ENCODE measurements at places on chromosomes 3 and 15. TPM values are rescaled to one million over a fixed set of nuclear protein-coding genes. Genes with fewer than 3 reads are reported as not detected.

DNA sequence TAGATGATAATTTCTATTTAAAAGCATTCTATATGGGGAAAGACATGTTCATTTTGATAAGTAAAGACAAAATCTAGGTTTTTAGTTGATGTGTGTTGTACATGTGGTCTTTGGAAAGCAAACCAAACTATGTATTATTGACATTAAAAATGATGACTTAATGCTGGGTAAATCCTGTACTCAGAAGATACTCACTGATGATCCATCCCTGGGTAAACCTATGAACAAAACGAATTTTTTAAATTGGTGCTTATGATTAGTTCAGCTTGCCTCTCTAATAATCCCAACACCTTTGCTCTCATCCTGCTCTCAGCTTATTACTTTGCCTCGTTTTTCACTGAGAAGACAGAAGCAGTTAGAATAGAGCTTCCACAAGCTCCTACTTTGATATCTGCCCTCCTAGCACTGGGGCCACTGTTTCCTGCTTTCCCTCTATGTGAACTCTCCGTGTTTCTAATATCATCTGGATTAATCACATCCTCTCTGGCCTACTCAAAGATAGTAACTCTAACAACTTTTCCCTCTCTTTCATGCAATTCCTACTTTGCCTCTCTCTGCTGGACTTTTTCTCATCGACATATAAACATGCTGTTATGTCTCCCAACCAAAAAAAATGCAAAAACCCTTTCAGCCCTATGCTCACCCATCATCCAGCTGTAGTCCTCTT lies 29.3 kb downstream of the RARRES1 start:
- no peak for DNase-seq

GRCh38 chr15:101121511-101122090 lies 130.2 kb downstream of the CHSY1 start:
- DNase-seq, result peak; percentile 76

GRCh38 chr3:185779461-185779860 lies 45.4 kb downstream of the IGF2BP2 start:
- no peak for DNase-seq

- no peak for DNase-seq
Measured at GRCh38 chr3:38476157-38476756, 19.9 kb upstream of the EXOG start.

- no peak for DNase-seq
Measured at GRCh38 chr3:146241523-146242240, 9.2 kb downstream of the PLSCR4 start.

DNA sequence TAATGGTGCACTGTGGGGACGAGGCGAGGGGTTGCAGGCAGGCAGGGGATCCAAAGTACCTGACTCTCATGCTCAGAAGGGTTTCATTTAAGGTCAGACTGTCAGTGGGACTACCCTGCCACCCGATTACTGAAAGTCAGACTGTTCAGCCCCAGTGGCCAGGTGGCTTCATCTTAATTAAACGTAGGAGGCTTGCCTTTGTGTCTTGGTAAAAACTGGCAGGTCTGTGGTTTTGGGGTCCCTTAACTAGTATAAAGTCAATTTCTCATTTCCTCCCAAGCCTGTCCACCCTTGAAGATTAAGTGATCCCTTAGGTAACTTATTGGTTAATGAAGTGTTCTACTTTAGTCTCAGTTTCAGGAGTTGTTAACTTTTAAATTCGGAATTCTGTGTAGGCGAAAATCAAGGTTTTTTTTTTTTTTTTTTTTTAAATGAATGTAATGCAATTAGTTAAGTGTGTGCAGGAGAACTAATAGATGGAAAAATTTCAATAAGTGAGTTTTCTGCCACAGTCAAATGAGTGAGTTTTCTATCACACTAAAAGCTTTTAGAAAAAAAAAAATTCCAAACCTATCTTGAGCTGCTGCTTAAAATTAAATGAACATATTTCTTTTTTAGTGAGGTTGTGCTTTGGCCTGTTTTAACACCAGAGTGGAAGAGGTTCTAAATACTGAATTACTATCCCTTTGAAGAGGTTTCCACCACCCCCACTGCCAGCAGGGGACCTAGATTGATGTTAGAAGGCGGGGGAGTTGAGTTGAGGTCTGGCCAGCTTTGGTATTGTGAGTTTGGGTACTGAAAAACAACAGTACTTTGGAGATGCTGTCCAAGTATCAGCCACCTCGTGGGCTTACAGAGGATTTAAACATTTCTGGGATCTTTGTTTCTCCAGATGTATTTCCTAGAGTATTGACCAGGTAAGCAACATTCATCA lies 15.2 kb downstream of the ITPR1 start:
- no peak for DNase-seq

DNA sequence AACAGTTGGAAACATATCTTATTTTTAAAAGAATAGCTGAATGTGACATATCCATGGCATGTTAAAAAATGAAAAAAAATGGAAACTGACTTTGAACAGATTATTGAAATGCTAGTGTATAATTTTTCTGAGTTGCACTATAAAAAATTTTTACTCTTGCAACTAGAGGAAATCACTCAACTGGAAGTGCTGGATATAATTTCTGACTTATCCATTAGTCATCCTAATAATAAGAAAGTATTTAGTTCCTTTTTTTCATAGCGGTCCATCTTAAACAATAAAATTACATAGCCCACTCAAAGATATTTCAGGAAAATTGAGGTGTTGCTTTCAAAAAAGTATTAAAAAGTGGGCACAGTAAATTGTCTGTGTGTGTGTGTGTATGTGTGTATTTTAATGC lies 80.7 kb downstream of the MBNL1 start:
- DNase-seq, result no peak

DNA sequence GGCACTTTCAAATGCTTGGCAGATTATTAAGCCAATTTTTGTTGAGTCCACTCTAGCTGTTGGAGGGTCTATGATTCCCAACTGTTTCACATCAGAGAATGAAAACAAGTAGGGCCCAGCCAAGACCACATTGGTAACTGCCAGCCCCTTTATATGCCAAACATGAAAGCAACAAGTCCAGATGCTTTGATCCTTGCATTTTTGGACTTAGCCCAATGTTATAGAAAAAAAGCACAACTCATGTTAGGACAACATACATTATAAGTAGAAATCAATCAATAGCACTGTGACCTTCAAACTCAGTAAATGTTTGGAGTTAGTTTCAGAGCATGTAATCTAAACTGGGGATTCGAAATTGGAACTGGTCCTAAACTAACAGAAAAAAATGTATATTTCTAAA lies 674.7 kb downstream of the MECOM start:
- no peak for DNase-seq

- DNase-seq, result no peak
Measured at GRCh38 chr3:89525609-89526008, 418.2 kb downstream of the EPHA3 start.

- DNase-seq, result no peak
Measured at GRCh38 chr3:58585994-58586393, 8.8 kb upstream of the FAM107A start.

DNA sequence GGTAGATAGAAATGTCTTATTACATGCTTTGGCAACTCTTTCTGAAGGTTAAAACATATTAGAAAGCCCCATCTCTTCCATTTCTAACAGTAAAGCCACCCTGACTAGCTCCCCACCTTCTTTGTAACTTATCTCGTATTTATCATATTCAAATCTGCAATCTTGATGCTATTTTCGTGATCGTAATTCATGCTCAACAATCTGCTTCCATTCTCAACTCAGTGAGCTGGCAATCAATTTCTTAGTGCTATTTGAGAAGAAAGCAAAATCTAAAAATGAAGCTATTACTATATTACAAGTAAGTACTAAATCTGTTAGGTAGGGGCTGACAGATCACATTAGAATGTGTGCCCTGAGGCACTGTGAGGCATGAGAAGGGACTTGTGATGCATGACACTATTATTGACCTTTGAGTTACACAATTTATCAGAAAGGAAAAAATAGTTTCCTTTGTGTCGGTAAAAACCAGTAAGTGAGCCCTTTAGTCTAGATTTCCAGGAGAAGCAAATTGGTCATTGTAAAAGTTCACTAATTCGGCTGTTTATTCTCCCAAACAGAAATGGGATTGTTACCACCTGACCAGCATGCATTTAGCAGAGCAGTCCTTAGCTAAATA lies 379.7 kb upstream of the CNTN6 start:
- no peak for DNase-seq

GRCh38 chr15:51864408-51865056 lies 35.1 kb downstream of the TMOD3 start:
- no peak for DNase-seq

DNA sequence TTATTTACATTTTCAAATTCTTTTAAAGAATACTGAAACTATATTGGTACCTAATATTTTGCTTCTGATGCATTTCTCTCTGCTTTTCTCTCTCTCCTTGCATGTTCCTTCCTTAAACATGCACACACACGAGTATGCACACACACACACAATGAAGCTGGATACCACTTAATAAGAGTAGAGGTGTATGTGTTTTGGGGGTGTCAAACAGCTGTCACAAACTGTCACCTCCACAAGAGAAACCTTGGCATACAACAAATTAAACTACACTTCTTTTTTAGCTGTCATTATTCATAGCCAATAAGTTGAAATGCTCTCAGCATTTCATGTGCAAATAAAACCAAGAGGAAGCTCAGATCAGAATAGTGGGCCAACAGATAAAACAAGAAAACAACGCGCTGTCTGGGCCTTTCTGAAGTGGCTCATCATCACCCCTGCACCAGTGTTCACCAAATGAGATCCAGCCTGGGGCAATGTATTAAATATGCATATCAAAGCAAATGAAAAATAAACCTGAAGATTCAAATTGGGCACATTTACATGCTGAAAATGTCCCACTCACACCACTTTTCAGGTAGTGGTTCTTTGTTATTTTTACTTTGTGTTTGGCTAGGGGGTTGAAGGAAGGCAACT lies 9.7 kb downstream of the MEIS2 start:
- no peak for DNase-seq

DNA sequence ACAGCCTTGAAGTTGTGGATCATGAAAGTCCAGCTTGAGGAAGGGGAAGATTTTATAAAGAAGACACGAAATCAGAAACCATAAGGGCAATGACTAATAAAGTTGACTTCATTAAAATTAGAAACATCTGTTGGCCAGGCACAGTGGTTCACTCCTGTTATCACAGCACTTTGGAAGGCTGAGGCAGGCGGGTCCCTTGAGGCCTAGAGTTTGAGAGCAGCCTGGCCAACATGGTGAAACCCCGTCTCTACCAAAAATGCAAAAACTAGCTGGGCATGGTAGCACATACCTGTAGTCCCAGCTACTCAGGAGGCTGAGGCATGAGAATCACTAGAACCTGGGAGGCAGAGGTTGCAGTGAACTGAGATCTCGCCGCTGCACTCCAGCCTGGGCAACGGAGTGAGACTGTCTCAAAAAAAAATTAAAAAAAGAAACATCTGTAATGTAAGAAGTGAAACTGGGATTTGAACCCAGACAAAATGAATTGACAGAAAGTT lies 7.9 kb upstream of the UBXN7 start:
- DNase-seq, result peak; percentile 40

DNA sequence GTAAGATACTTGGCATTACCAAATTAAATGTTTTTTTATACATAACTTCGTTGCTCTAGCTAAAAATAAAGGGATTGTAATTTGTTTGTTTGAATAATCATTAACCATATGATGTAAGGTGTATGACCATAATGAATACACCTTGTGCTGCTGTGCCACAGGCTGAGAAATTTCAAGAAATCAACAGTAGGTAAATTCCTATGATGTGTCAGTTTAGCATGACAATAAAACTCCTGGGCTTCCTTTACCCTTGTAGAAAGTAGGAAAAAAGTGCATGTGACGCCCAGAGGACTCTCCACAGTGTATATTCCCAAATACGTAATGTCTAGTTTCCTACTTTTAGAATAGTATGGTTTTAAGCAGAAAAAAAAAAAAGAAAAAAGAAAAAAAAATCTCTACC lies 208.1 kb downstream of the SATB1 start:
- no peak for DNase-seq

- no peak for DNase-seq
Measured at GRCh38 chr15:100806157-100806556, 73.5 kb upstream of the ALDH1A3 start.

DNA sequence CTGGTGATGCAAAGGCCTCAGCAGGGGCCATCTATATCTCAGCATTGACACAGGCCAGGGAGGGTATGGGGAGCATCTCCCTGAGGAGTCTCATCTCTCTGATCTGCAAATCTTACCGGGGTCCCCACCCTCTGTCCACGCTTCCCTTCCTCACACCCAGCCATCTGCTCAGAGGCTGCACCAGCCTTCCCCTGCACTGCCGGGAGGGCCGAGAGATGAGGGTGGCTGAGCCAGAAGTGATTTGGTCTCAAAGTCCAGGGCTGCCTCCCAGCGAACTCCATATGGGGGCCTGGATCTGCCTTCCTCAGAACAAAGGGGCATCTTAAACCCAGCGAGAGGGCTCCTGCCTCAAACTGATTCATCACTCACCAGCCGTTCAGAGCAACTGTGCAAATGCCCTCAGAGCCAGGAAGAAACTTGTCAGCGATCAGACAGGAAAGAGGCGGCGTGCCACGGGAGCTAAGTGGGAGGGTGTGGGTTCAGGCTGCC lies 4.6 kb downstream of the IGDCC3 start:
- no peak for DNase-seq

- DNase-seq, result no peak
Measured at GRCh38 chr3:127791221-127791913, 30.9 kb downstream of the MGLL start.

DNA sequence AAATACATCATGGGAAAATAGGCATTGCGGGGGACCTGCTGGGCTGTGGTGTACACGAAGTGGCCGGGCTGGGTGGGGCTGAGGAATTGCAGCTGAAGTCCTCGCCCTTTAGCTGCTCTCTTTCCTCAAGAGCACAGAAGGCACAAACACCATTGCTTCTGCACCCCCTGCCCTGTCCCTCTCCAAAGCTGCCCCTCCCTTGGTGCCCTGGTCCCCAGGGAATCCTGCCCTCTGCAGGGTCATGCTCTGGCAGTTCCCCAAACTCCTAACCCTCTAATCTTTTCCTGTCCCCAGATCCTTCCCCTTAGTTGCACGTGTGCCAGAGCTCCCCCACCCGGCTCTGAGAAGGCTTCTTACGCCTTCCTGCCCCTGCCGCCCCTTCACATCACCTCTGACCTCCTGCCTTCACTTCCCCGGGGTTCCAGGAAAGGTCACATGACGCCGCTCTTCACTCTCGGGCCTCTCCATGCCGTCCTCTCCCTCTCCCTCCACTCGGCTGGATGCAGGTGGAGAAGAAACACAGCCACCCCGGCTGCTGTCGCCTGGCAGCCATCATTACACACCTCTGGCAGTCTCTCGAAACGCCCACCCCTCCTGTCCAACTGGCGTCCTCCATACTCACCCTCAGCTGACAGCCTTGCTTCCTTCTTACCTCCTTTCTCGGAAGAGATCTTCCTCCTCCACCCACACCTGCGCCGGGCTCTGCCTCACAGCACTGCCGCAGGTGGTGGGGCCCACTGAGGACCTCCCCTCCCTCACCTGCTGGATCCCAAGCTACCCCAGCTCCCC lies 6.9 kb upstream of the PCSK6 start:
- DNase-seq, result no peak

RTP3 gene
- polyA plus RNA-seq, result not detected

CELSR3 gene
- polyA plus RNA-seq, result 0.16 TPM

TSEN2 gene
- polyA plus RNA-seq, result 30.9 TPM

AHSG gene
- not detected for polyA plus RNA-seq

CCRL2 gene
- polyA plus RNA-seq, result 1.1 TPM

GCSAM gene
- polyA plus RNA-seq, result 0.04 TPM

PLAAT1 gene
- 24.4 TPM for polyA plus RNA-seq

IMPG2 gene
- 0.09 TPM for polyA plus RNA-seq

CD86 gene
- polyA plus RNA-seq, result 0.40 TPM
